Activated CD4-positive, alpha-beta T cell treated with anti-CD3 and anti-CD28 coated beads for 4 hours (primary cell): ENCODE measurements at places on chromosomes 1 and 21.

DNA sequence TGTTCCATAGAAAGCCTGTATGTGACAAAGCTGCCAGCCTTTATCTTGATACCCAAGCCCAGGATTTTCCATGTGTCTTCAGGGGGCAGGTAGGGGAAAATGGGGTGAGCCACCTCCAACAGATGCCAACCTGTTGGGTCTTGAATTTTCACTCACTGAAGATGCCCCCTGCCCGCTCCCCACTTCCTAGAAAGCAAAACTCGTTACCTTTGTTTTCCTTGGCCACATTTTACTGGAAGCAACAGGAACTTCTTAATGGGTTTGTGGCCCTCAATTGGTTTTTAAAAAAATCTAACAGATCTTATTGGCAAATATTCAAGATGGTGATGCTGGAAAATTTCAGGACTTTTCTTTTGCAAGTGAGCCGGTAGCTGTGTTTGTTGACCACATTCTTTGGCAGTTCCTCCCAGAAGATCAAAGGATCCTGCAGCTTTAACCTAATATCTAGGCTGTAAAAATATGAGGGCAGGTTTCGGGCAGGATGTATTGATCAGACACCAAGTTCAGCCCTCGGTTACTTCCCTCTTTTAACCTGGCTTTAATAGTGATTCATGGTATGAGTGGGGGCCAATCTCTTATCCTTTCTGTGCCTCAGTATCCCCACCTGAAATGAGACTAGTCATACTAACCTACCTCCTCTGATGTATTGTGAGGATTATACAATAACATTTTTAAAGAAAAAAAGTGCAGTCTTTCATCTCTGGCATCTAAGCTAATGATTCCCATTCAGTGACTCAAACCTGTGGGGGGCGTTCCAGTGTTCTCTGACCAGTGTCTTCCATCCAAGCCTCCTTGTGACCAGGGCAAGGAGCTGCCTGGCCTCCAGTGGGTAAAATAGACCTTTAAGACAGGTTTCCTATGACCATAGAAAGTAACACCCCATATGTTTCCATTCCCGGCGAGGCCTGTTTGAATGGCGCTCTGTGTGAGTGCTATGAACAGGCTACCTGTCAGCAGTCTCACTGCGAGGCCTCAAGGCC, 21.3 kb upstream of the GNPAT start:
- no peak for DNase-seq

- peak; percentile 67 for DNase-seq
Observed at GRCh38 chr1:119948342-119949214, 52.3 kb upstream of the ADAM30 start.

DNA sequence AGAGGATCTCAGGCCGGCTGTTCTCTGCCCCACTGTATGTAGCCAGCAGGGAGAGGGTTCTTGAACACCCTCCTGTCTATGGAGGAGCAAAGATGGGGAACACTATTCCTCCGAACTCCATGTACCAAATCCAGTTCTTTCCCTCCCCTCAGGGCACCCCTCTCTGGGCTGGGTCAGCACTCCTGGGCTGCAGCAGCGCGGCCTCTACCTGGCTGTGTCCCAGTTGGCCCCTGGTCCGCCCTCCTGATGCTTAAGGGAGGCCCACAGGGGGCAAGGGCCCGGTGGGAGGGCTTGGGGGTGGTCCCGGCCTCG, 471 bp upstream of the ADPRS start:
- DNase-seq: no peak

DNA sequence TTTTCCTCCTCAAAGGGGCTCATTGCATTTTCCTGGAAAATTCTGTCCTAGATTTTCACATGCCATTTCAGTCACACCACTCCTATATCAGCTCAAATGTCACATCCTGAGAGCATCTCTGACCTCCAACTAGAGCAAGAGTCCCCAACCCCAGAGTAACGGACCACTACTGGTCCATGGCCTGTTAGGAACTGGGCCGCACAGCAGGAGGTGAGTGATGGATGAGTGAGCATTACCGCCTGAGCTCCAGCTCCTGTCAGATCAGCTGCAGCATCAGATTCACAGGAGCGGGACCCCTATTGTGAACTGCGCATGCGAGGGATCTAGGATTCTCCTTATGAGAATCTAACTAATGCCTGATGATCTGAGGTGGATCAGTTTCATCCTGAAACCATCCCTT, 12.7 kb upstream of the RRP15 start:
- DNase-seq: no peak

DNA sequence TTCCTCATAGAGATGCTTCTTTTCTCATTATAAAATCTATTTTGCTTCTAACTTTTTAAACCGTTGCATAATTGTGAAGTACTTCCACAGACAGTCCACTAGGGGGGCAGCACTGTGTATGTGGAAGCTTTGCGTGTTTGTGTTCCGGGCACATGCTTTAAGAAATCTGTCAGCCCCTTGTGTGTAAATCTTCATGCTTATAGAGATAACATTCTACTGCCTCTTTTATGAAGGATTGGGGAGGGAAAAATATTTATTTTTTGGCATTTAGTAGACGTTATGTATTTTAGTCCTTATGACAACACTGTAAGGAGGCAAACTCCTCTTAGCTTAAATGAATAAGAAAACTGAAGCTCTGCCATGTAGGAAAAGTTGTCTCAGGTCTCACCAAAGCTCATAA, 157.3 kb upstream of the PTGFR start:
- DNase-seq: no peak

- no peak for DNase-seq
Observed at GRCh38 chr1:156807627-156808026, 9.0 kb downstream of the SH2D2A start.

DNA sequence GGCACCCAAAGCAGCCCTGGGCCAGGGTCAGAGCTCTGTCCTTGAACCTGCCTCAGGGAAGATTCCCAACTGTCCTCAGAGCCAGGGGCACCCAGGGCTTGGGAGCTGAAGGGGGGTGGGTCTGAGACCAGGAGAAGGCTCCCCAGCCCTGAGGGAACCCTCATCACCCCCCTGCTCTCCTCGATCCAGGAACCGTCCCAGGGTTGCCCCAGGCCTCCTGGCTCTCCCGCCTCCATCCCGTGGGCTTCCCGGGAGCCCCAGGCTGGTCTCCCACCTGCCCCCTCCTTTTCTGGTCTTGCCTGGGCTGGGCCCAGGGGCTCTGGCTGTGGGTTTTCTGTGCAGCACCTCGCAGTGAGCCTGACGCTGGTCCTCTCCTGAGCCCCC, 6.7 kb upstream of the SAMD11 start:
- DNase-seq: no peak

DNA sequence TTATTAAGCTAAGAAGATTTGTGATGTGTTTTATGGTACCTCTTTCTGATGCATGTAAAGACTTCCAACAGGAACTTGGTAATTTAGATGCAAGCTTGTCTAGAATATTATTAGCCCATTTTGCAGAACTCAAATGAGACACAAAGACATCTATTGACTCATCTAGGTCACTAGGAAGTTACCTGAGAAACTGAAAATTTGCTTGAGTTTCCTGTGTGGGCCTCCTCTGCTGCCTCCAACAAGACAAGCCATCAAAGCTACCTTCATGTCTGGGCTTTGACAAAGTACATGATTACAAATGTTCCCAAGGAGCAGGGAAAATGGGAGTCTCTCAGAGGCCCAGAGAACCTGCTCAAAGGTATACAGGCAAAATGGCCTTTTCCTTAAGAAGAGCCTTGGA, 5.6 kb downstream of the RUNX1 start:
- peak; percentile 29 for DNase-seq
